ENCODE measurements at places on chromosomes 16 and 17. TPM values are rescaled to one million over a fixed set of nuclear protein-coding genes. Genes with fewer than 3 reads are reported as not detected.

The KRT23 gene
- not detected for polyA plus RNA-seq

The CDRT15L2 gene
- not detected for polyA plus RNA-seq

The IGF2BP1 gene
- not detected for polyA plus RNA-seq

The SULT1A2 gene
- not detected for polyA plus RNA-seq

The FOXN1 gene
- polyA plus RNA-seq: not detected

The TSPAN10 gene
- polyA plus RNA-seq: 0.36 TPM

The CCL4 gene
- 8.4 TPM for polyA plus RNA-seq

The BCL6B gene
- polyA plus RNA-seq: 0.33 TPM

The EPN3 gene
- not detected for polyA plus RNA-seq

The MSLN gene
- not detected for polyA plus RNA-seq

The PRR35 gene
- polyA plus RNA-seq: not detected

The KRTAP4-9 gene
- polyA plus RNA-seq: not detected

The PRSS53 gene
- polyA plus RNA-seq: 0.83 TPM

The KRT10 gene
- polyA plus RNA-seq: 201 TPM

The KCNH6 gene
- polyA plus RNA-seq: not detected

The ANKFN1 gene
- polyA plus RNA-seq: not detected

The TP53TG3F gene
- not detected for polyA plus RNA-seq

The LAT gene
- polyA plus RNA-seq: 8.3 TPM

The HELZ gene
- polyA plus RNA-seq: 42.7 TPM

The CHST4 gene
- polyA plus RNA-seq: not detected

The PDE6G gene
- polyA plus RNA-seq: 1.5 TPM

The CLEC19A gene
- polyA plus RNA-seq: not detected

The RRAD gene
- not detected for polyA plus RNA-seq

The ARL5C gene
- polyA plus RNA-seq: not detected

The PLEKHH3 gene
- 1.1 TPM for polyA plus RNA-seq

The PRSS27 gene
- polyA plus RNA-seq: not detected

The C17orf78 gene
- not detected for polyA plus RNA-seq

The P2RX5 gene
- 764 TPM for polyA plus RNA-seq

The MARVELD3 gene
- polyA plus RNA-seq: not detected

The PRCD gene
- 24.4 TPM for polyA plus RNA-seq

The KCNJ2 gene
- polyA plus RNA-seq: not detected

The CCL7 gene
- polyA plus RNA-seq: not detected

The TBC1D3H gene
- polyA plus RNA-seq: not detected

The CCT6B gene
- polyA plus RNA-seq: 2.8 TPM

The GRB7 gene
- not detected for polyA plus RNA-seq

The PLD6 gene
- polyA plus RNA-seq: 5.8 TPM

The OR1A1 gene
- not detected for polyA plus RNA-seq

The CD300LG gene
- not detected for polyA plus RNA-seq

The ITGAD gene
- polyA plus RNA-seq: not detected

The CCL17 gene
- polyA plus RNA-seq: not detected

Data from IgD-negative memory B cell (primary cell).